ENCODE measurements at places on chromosomes 12 and 14.

DNA sequence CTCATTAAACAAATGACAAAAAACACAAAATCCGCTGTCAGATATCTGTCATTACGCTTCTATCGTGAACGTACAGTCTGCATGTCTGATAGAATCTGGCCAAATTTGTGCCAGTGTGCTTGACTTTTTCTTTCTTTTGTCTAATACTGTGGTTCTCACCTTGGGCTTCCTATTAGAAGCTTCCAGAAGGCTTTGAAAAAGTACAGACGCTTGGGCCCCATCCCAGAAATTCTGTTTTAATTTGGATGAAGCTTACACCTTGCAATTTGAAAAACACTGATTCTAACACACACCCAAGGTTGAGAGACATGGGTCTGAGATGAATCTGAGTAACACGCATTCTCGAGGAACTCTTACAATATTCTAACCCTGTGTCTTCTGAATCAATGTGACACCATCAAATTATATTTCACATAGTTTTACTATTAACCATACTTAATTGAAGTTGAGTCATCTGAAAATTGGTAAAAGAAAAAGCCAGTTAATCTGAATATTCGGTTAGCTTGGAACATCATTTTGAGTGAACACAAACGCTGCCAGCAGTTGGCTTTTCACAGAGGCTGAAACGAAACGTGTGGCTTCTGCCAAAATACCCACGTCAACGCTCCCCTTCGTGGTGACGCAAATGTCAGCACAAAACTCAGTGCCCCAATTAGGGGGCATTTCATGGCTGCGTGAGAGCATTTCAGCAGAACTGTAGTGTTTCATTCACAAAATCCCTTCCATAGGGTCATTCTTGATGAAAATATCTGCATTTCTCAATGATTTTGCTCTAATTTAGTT, 420.5 kb downstream of the TMEM132D start:
- no peak for DNase-seq

GRCh38 chr14:61388976-61389576, 67.7 kb downstream of the PRKCH start:
- no peak for DNase-seq

- no peak for DNase-seq
Measured at GRCh38 chr12:12642916-12643315, 31.2 kb downstream of the CREBL2 start.

GRCh38 chr14:94237983-94238382, 55.1 kb downstream of the SERPINA10 start:
- DNase-seq, result no peak

- no peak for DNase-seq
Measured at GRCh38 chr14:64725879-64726584, 21.8 kb downstream of the PLEKHG3 start.

GRCh38 chr14:97138801-97139200, 341.6 kb downstream of the VRK1 start:
- no peak for DNase-seq

DNA sequence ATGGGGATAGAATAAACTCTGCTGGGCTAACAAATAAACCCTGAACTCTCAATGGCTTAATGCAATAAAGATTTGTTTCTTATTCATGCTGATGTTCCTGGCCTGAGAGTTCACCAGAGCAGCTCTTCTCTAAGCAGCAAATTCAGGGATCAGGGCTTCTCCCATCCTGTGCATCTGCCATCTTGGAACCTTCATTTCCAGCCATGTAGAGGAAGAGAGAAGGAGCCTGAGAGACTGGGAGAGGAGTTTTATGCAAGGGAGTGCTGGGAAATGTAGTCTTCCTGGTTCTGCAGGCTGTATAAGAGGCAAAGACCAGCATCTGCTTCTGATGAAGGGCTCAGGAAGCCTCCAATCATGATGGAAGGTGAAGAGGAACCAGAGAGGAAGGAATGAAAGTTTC, 20.6 kb upstream of the APOLD1 start:
- DNase-seq, result no peak

GRCh38 chr14:73662487-73662943, 17.7 kb downstream of the DNAL1 start:
- DNase-seq, result no peak

GRCh38 chr12:107779077-107779831, 4.8 kb downstream of the ASCL4 start:
- no peak for DNase-seq

DNA sequence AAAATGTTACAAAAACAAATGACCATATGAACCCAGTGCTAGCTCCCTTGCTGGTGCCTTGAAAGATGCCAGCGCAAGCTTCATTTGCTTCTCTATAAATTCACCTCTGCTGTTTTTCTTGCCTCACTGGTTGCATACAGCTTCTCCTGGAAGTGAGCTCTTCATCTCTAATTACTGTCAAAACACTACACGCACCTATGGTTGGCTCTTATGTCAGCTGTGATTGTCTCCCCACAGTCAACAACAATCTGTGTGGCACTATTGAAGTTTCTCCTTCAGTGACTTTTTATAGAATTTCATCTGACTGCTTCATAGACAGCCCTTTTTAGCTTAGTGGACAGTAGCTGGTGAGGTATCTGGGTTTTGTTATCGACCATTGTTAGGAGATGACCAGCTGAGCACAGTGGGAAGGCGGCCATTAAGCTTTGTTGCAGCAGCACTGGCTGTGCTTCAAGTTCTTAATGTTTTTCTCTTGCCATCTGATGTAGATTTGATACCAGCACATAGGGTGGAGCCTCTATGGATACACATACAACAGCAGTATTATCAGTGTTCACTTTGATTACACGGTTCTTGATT, 131.8 kb downstream of the KITLG start:
- no peak for DNase-seq

DNA sequence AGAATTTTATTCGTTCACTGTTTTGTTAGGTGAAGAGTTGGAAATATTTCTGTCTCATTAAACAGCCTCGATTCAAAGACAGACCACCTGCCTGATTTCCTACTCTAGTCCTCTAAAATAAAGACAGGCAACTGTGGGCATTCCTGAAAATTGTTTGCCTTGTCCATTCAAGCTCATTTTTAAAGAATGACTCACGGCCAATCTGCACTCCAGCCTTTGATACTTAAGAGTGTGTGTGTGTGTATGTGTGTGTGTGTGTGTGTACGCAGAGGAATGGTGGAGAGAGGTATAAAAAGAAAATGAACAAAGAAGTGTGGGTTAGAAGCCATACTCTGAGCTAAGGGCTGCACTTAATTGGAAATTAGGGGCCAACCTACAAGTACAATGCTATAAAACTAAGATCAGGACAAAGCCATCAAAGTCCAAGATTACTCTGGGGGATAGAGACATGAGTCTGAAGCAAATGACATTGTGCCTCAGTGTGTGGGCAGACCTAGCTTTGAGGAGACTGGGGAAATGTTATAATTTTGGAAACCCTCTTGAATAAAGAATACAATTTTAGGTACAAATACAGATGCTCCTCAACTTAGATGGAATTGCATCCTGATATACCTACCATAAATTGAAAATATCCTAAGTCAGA, 45.6 kb upstream of the SOCS2 start:
- DNase-seq, result no peak

GRCh38 chr12:53425515-53426150, 2.0 kb downstream of the AMHR2 start:
- no peak for DNase-seq

- no peak for DNase-seq
Measured at GRCh38 chr12:72274931-72275330, 2.8 kb downstream of the TRHDE start.

GRCh38 chr12:57852200-57852599, 5.7 kb upstream of the CTDSP2 start:
- no peak for DNase-seq

- no peak for DNase-seq
Measured at GRCh38 chr12:6376079-6376869, 911 bp upstream of the SCNN1A start.

DNA sequence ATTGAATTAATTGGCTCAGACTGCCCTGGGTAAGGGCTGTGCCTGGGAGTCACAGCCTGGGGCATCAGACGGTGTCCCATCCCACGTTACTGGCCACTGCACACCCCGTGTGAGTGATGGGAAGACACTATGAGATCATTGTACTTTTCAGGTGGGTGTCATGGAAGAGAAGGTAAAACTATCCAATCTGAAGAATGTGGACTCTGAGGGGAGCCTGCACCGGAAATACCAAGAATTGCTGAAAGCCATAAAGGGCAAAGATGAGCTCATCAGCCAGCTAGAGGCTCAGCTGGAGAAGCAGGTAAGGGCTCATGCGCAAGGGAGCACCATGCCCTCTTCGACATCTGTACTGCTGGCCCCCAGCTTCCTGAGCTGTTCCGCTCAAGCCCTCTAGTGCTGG, 24.0 kb downstream of the PLEKHH1 start:
- DNase-seq, result no peak

- no peak for DNase-seq
Measured at GRCh38 chr12:16880864-16881285, 274.9 kb upstream of the LMO3 start.

DNA sequence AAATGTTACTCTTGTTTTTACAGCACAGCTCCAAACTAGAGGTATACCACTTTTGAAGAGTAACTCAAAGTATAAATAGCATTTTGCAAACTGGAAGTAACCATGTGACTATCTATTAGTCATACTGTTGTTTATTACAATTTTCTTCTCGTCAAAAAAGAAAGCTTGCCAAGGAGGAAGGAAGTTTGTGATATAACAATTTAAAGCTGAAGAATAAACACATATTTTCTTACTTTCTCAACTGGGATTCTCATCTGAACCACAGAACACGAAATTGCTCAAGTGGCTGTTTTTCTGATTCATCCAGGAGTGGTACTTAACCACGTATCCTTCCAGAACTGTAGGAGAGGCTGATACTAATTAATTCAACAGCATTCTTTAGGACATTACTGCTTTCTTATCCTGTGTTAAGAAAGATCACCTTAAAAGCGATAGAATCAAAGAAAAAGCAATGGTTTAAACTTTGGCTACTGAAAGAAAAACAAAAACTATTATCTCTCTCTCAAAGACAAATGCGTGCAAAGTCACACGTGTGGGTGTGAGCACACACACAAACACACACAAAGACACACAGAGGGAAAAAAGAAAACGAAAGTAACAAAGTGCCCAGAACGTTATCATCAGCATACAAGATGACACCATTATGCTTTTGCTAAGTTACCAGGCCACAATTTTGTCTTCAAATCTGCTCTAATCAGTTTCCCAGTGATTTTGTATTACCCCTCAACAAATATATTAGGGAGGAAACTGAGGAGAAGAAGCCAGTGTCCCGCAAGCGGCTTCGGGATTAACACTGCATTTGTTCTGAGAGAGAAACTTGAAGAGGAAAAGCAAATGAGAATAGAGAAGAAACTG, at the start of gene CLEC2B:
CLEC2B (minus strand) TSS at position 48 of the 855 bp plus-strand sequence.
- no peak for DNase-seq

DNA sequence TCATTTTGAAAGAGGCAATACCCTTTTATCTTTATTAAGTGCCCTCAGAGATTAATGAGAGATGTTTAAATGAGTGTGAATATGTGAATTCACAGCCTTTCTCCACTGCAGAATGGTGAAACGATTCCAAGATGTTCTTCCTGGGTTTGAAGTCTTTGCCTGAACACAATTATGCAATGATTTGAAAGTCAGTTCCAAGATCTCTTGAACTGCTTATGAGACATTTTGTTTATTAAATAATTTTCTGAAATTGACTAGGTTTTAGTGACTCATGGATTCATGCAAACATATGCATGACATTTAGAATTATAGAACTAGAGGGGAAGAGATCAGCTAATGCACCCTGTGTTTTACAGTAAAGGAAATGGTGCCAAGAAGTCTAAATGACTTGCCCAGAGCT, 118.1 kb upstream of the SLC38A2 start:
- no peak for DNase-seq

DNA sequence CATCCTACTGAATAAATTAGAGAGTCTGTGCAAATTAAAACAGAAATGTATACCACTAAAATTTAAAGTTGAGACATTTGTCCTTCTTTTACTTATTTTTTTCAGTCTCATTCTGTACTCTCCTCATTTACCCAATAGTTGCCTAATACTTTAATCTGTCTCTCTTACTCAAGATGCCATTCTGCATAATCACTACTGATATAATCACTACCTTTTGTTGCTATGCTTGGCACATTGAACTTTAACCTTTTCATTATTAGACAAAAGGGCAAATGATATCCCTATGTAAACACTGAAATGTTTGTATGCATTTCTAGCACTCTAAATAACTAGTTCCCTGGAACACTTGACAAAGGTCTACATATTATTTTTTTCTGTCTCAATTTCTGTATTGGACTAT, 1108.3 kb upstream of the FLRT2 start:
- no peak for DNase-seq

- DNase-seq, result no peak
Measured at GRCh38 chr12:7120166-7120565, 8.5 kb downstream of the RBP5 start.

DNA sequence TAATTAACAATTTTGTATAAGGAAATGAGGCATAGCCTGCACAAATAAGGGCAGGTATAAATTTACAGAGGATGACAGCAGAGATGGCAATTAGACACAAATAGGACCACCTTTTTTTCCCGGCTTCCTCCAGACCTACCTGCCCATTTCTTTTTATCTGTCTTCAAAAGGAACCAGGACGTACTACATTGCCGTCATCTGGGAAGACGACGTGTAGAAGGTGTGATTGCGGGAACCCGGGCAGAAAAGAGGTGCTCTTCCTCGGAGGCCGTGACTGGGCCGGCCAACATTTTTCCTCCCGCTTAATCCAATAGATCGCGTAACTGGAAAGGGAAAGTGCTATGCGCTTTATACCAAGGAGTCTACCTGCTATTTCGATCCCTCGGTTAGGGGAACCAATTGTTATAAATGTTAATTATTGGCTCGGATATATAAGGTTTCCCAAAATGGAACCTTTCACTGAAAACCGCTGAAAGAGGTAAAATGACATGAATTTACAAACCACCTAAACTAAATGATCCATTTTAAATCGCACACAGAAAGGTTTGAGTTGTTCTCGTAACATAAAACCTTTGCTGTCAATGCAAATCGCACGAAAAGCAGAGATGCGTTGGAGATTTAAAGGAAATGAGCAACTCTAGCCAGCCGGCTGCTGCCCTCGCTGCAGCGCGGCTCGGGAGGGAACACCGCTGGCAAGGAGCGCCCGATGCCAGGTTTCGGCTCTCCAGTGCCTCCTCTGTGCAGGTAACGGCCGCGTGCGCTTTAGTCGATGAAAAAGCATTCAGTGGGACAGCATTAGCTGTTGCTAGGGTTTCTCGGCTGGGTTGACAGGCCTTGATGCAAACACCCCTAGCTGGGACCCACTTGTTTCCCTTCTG, 2.8 kb upstream of the SIX1 start:
- DNase-seq, result no peak

GRCh38 chr12:66594688-66595087, 84.2 kb downstream of the GRIP1 start:
- no peak for DNase-seq

GRCh38 chr12:68067762-68068376, 78.6 kb downstream of the IFNG-AS1 start:
- no peak for DNase-seq

GRCh38 chr14:31212893-31213292, 5.3 kb upstream of the HECTD1 start:
- no peak for DNase-seq

GRCh38 chr12:72236071-72236705, 36.0 kb upstream of the TRHDE start:
- no peak for DNase-seq

Data from stimulated activated CD8-positive, alpha-beta memory T cell treated with anti-CD3 and anti-CD28 coated beads, Interleukin-4, amount 100 ng/mL, for 24 hours (primary cell).